ENCODE measurements at places on chromosomes 6 and 20.

- DNase-seq, result no peak
These were observed 39.2 kb downstream of the KIF3B start for GRCh38 chr20:32316667-32317066.

DNA sequence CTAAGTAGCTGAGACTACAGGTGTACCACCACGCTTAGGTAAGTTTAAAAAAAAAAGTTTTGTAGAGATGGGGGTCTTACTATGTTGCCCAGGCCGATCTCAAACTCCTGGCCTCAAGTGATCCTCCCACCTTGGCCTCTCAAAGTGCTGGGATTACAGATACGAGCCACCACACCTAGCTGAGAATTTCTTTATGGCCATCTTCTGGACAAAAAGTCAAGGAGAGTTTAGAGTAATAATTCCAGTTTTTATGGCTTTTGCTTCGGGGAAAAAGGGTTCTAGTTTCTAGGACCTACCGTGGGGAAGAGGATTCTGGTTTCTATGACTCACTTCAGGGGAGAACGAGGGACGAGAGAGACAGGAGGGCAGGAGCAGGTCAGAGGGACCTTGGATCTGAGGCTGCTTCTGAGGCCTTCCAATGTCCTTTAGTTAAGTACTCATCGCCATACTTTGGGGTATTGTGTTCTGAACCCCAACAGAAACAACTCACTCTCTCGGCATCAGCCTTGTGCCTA is 69.3 kb upstream of the IER3 start:
- DNase-seq, result no peak

- no peak for DNase-seq
These were observed 83.4 kb upstream of the FABP7 start for GRCh38 chr6:122696079-122696478.

GRCh38 chr6:138979813-138980668 is 8.0 kb downstream of the REPS1 start:
- DNase-seq, result no peak

GRCh38 chr20:5481872-5482271 is 165.1 kb upstream of the PROKR2 start:
- DNase-seq, result no peak
